BE2C (cell line): ENCODE measurements at places on chromosomes 4 and X.

DNA sequence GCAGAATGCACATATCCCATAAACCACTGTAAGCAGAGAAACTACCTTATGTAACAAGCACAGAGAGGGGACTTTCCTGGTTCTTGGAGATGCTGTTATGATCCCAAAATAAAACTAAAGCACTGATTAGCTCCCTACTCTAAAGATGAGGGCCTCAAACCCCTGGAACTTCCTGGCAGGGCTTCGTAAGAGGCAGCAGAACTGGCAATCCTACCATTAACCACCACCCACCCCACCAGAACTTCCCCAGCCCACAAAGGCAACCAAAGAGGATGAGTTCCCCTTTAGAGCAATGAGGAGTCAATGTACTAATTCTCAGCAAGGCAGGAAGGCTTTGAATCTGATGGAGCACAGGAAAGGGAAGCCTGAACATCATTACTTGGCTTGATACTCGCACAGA is 436.5 kb upstream of the FRG1 start:
- DNase-seq, result no peak

DNA sequence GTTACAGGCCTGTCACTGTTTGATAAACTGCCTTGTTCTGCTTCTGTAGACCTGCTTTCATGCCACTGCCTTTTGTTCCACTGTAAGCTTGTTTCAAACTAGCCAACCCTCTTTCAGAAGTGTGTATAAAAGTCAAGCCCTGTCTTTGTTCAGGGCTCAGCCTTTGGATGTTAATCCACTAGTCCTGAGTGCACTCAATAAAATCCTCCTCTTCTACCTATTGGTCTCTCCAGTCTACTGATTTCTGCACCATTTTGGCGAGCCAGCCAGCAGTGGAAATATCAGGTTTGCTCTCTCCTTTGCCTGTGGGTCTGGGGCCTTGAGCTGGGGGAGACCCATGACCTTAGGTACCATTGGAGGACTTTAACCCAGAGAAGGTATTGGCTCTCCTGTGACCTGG is 901.6 kb upstream of the NDST4 start:
- no peak for DNase-seq

DNA sequence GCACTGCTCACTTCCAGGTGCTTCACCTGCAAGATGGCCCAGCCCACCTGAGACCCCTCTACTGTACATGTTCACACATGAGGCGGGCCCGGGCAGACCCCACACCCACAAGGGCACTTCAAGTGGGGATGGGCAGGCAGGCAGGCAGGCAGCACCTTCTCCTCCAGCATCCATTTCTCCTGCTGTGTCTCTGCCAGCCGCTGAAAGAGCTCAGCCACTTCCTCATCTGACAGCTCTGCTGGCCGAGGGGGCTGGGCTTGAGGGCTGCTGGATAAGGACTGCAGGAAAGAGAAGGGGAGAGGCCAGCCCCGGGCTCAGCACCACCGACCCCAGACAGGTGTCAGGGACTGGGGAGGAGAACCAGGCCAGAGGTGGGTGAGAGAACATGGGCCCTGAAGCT is 4.4 kb upstream of the KCND1 start:
- DNase-seq, result no peak

GRCh38 chr4:156665780-156666366 is 305.7 kb downstream of the PDGFC start:
- DNase-seq, result no peak

GRCh38 chr4:40405193-40405592 is 70.1 kb downstream of the CHRNA9 start:
- DNase-seq, result no peak

- no peak for DNase-seq
These were observed 196.7 kb downstream of the MID1 start for GRCh38 chrX:10423716-10424115.

DNA sequence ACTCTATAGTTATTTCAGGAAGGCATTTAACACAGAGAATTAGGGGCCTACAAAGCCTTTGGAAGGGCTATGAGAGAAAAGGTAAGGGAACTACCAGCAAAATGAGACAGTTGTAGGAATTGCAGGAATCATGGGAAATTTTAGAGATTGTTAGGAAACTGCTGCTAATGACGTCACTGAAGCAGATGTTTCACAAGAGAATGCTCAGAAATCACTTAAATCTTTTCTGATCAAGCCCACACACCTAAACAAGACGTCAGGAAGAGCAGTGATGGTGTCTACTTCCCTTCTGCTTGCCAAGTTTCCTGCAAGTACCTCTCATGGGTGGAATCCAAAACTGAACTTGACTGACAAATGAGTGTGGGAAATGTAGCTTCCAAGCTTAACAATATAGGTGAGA is 5.1 kb downstream of the OR13H1 start:
- DNase-seq, result no peak

- DNase-seq, result no peak
These were observed 78.3 kb downstream of the CRLF2 start for GRCh38 chrX:1134156-1134555.
